ENCODE measurements at places on chromosomes 3 and 15.
A peak's percentile ranks its signal among the peaks of the same experiment; 100 is the strongest.

DNA sequence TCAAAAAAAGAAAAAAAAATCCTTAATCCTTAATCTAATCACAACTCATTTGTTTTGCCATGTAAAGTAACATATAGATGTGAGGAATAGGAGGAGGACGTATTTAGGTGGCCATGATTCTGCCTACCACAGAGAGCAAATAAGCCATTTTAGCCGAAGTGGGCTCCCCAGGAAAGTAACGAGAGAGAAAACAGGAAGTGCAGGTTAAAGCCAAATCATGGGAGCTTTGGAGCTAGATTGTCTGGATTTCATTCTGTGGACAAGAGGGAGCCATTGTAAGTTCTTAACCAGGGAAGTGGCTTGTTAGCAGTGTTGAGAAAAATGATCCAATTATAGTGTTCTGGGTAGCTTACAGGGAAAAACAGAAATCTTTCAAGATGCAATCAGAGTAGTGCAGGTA, 9.4 kb downstream of the TMOD2 start:
- DNase-seq, result no peak

- DNase-seq, result no peak
These were observed 5.3 kb upstream of the EID1 start for GRCh38 chr15:48872632-48873031.

DNA sequence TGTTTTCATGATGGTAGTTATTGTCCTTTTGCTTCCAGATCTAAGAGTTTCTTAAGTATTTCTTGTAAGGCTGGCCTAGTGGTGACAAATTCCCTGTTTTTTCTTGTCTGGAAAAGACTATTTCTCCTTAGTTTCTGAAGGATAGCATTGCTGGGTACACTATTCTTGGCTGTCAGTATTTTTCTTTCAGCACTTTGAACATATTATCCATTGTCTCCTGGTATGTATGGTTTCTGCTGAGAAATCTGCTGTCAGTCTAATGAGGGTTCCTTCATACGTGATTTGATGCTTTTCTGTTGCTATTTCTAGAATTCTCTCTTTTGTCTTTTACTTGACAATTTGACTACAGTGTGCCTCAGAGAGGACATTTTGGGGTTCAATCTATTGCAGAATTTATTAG, 134.3 kb downstream of the CGGBP1 start:
- DNase-seq, result no peak

- no peak for DNase-seq
These were observed 137.4 kb downstream of the STT3B start for GRCh38 chr3:31670136-31670535.

DNA sequence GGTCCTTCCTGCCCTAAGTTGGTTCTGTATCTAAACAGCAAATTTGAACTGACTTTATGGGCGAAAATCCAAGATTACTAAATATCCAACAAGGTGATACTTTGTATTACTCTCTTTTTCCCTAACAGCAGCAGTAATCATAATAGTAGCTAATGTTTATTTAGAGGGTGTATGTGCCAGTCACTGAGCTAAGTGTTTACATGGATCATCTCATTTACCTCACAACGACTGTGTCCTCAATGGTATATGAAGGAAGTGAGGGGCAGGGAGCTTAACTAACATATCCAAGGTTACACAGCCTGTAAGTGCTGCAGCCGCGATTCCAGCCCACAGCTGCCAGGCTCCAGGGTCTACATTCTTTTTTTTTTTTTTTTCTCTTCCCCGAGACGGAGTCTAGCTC, 10.3 kb upstream of the LRRC34 start:
- no peak for DNase-seq

GRCh38 chr3:53739966-53740365, 106.3 kb downstream of the CHDH start:
- DNase-seq, result no peak

- DNase-seq, result no peak
These were observed 37.5 kb downstream of the CD86 start for GRCh38 chr3:122092460-122093165.

DNA sequence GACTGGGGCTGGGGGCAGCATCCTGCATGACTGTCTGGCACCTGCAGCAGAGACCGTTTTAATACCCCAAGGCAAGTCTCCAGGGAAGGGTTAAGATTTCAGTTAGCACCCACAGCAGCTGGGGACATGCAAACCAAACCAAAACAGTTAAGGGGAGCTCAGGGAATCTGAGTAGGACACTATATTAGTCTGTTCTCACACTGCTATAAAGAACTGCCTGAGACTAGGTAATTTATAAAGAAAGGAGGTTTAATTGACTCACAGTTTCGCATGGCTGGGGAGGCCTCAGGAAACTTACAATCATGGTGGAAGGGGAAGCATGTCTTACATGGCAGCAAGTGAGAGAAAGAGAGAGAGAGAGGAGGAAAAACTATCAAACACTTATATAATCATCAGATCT, 25.3 kb downstream of the GALNT15 start:
- no peak for DNase-seq

DNA sequence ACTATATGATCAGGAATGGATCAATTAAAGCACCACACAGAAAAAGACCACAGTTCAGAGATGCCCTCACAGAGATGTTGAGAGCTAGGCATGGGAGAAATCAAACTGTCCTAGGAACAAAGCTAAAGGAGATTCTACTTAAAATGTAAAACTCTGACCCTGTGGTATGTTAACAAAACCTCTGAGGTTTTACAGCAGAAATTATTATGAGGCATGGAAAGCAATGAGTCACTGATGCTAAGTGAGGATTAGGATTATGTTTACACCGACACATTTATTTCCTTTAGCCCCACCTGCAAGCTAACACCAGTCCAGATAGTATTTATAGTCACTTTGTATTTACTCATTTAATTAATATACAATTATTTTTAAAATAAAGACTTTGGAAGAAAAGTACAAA, 1242.2 kb downstream of the OTOL1 start:
- no peak for DNase-seq

DNA sequence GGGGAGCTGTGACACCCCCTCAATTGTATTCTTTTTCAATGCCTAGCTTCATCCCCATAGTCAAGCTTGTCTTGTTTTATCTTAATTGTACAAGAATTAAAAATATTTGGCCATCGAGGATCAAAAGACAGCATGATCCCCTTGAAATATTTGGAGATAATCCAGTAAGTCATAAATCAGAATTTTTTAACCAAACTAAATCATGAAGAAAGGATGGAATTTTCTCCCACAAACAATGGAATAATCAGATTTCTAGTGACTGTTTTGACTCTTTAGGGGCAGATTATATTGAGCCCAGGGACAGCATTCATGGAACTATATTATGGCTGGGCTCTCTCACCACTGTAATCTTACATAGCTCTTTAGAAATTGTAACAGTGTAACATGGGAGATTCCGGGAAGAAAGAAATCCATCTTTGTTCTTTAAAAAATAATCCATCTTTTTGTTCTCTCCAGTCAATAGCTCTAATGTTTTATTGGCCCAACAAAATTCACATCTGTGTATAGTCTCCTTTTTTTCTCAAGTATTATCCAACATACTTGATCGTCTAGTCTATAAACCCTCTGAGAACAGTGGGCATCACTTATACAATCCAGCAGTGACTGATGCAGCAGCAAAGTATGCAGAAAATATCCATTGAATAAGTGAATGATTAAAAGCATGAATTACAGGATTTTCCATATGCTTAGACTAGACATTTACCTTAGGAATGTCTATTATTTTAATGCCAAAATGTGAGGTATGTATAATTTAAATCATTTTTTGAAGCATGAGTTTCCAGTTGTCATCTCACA, 277.0 kb upstream of the PLSCR5 start:
- no peak for DNase-seq

DNA sequence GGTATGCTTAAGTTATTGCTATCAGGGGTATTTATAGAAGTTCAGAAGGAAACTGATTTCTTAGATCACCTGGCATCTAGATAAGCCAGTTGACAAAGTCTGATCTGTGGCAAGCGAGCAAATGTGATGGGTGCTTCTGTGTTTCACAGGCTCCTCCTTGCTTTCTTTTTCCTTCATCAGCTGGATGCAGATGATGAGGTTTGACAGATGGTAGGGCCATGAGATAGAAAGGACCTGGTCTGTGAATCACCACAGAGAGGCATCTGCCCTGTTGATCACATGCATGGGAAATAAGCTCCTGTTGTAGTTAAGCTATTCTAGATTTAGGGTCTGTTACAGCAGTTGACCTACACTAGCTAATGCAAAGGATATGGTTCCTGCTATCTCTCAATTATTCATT, 372.0 kb downstream of the NEK10 start:
- DNase-seq, result no peak

- DNase-seq, result no peak
These were observed 21.6 kb downstream of the ESYT3 start for GRCh38 chr3:138455801-138456716.

DNA sequence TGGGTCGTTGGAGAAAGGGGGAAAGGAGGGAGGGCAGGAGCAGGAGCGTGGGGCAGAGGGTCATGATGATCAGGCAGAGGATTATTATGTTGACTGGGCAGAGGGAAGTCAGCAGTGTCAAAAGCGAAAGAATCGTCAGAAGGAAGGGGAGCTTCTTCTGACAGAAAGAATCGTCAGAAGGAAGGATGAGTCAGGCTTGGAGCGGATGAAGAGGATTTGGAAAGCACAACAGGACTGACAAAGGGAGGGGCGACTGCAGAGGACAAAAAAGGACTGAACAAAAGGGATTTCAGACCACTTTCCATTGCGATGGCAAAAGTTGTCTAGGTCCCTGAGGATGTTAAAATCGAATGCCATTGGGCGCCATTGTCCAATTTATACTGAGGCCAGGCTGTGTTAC, 1053.5 kb downstream of the SI start:
- DNase-seq, result no peak

DNA sequence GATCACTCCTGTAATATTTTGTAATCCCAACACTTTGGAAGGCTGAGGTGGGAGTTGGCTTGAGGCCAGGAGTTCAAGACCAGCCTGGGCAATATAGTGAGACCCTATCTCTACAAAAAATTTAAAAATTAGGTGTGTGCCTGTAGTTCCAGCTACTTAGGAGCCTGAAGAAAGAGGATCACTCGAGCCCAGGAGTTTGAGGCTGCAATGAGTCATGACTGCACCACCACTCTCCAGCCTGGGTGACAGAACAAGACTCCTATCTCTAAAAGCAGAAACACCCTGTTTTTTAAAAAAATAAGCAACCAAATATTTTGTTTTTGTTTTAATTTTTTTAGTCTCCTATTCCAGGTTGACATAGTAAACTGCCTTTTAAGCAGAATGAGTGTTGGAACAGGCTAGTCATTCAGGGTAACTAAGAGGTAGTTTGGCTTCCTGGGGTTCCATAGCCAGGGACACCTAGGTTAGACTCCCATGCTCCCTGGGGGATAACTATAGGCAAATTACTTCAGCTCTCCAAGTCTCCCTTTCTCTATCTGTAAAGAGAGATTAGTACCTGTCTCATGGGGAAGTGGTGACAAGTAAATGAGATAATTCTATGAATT, 114.6 kb upstream of the C15orf61 start:
- no peak for DNase-seq

- DNase-seq, result peak; percentile 14
These were observed 2.5 kb downstream of the AMOTL2 start for GRCh38 chr3:134371542-134372324.

DNA sequence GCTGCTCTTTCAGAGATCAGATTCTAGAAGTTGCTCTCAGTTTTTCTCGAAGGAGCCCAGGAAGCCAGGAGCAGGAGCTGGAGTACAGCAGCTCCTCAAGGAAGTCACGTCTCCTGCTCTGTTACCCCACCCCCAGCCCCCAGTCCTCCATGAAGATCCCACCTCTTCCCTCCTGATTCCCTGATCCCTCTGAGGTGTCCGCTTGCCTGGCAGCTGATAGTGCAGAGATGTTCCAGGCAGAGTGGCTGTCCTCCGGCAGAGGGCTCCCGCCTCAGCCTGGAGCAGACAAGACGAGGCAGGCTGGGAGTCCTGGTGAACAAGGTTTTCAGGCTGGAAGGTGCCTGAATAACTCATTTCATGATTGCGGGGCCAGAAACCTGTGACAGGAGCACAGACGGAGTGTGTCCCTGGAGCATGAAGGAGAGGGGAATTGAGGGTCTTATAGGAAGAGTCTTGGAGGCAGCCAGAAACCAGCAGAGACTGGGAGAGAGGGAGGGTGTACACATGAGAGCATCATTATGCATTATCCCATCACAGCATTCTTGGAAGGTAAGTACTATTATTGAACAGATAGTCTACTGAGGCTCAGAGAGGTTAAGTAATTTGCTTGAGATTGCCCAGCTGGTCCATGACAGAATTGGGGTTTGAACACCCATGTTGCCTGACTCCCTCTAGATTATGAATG, 1.2 kb downstream of the HRH1 start:
- DNase-seq, result peak; percentile 19

DNA sequence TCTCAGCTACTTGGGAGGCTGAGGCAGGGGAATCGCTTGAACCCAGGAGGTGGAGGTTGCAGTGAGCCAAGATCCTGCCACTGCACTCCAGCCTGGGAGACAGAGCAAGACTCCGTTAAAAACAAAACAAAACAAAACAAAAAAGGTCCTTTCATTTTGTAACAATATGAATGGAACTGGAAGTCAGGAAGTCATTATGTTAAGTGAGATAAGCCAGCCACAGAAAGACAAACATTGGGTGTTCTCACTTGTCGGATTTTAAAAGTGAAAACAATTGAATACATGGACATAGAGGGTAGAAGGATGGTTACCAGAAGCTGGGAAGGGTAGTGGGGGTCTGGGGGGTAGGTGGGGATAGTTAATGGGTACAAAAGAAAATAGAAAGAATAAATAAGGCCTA, 12.5 kb upstream of the B3GALNT1 start:
- no peak for DNase-seq

GRCh38 chr3:44326019-44326418, 12.5 kb upstream of the TCAIM start:
- DNase-seq, result no peak

DNA sequence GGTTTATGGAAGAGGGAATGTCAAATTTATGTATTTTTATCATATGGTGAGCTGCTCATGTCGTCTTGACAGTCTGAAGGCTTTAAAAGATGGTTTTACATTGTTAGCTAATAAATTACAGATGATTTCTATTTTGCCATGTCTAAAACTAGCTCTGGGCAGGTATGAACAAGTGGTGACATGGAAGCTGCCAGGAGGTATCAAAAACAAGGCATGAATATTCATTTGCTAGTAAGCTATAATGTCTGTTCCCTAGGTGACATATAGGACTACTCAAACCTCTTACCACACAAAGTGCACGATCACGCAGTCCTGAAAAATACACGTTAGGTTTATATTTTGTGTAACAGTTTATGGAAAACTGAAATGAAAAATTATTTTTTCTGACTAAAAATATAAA, 34.8 kb downstream of the ST3GAL6 start:
- no peak for DNase-seq

GRCh38 chr15:61184431-61184830, 44.7 kb downstream of the RORA start:
- no peak for DNase-seq

GRCh38 chr3:144810160-144810559, 838.5 kb downstream of the DIPK2A start:
- DNase-seq, result no peak

- no peak for DNase-seq
These were observed 506.3 kb downstream of the SHQ1 start for GRCh38 chr3:72341920-72342319.

- DNase-seq, result no peak
These were observed 28.6 kb upstream of the CYP11A1 start for GRCh38 chr15:74396146-74396438.

All from gastrocnemius medialis (tissue), 4 donors.